ENCODE measurements at places on chromosomes 1 and 21.

- no peak for DNase-seq
These were observed 11.0 kb upstream of the CTRC start for GRCh38 chr1:15427280-15427666.

DNA sequence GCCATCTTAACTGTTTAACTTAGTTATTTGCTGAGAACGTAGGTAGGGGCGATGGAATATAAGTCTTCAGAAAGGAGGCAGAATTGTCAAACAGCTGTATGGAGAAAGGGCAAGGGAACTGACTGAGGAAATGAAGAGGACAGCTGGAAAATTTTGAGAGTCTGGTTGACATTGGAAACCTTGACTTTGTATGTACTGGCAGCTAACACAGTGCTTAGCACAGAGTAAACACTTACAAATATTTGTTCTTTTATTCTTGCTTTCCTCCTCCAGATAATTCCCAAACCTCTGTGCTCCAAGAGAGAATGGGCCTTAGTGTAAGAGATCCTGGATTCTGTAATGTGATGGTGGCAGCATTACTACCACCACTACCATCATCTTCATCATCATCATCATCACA is 91.3 kb downstream of the ZSCAN20 start:
- DNase-seq: no peak

GRCh38 chr1:73674945-73675561 is 522.9 kb downstream of the LRRIQ3 start:
- no peak for DNase-seq

DNA sequence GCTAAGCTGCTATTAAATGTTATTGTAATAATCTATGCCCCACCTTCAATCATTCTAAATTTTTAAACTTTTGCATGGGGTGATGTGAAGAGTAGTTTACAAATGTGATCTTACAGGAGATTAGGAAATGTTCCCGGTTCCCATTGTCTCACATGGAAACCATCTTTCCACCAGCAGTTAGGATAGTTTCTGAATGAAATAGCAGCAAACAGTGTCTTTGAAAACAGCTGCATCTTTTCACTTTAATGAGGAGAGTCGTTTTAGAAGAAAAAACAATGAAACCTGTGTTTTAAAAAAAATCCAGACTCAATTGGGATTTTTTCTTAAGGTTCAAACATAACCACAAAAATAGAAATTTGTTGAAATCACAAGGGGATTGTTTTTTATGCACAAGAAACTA is 134.2 kb downstream of the TLR5 start:
- DNase-seq: no peak

DNA sequence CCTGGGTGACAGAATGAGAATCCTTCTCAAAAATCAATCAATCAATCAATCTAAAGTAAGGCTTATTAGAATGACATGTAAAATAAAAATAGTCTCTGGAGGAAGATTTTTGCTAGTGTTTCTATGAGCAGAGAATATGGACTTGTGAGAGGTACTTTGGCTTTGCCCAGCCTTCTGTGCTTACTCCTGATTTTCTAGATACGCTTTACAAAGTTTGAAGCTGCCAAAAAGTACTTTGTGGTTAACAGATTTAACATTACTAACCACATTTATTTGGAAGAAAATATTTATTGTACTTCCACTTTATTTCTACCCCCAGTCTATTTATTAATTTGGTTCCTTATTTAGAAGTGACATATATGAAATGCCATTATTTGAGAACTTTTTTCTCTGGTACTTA is 41.0 kb downstream of the CEP350 start:
- DNase-seq: no peak

DNA sequence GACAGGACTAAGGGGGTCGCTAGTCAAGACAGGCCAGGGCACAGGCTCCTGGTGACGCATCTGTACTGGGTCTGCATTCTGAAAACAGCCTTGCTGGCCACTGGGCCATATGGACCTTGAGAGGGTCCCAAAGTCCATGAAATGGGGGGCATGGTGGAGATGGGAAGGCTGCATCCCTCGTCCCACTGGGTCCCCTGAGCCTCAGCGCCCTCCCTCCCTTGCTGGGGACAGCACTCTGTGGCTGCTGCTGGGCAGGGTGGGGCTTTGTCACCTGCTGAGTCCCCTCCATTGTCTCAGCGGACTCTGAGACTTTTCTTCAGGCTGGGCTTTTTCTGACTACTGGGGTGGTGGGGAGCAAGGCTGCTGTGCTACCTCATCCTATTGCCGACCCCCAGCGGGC is 205.2 kb downstream of the RHOU start:
- DNase-seq: no peak

GRCh38 chr1:201125019-201125418 is 2.0 kb downstream of the ASCL5 start:
- no peak for DNase-seq

DNA sequence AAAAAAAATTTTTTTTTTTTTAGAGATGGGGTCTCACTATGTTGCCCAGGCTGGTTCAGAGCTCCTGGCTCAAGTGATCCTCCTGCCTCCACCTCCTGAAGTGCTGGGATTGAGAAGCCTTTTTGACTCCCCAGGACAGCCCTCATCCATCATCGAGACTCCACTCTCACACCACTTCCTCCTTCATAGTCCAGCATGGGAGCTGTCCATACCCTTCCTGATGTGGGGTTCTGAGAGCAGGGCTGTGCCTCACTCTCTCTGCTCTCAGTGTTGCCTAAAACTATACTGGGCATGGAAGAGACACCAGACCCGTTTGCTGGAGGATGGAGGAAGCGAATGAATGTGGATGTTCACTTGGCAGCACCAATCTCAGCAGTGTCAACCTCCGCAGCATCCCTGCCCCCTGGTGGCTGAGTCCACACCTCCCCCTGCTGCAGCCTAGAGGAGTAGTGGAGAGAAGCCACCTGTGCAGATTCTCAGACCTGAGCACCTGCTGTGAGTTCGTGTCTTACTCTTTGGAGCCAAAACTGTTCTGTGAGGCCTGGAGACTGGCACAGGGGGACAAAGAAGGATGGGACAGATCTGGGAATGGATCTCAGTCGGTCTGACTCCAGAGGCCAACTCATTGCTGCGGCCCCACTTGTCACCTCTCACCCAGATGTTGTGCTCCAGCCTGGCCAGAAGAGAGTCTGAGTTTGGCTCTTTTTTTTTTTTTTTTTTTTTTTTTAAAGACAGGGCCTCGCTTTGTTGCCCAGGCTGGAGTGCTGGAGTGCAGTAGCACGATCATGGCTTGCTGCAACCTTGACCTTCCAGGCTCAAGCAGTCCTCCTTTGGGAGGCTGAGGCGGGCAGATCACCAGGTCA is 17.7 kb downstream of the TINAGL1 start:
- peak; percentile 57 for DNase-seq

GRCh38 chr1:184222652-184223052 is 164.2 kb upstream of the C1orf21 start:
- peak; percentile 23 for DNase-seq

- no peak for DNase-seq
These were observed 69.9 kb upstream of the TARDBP start for GRCh38 chr1:10942542-10942912.

DNA sequence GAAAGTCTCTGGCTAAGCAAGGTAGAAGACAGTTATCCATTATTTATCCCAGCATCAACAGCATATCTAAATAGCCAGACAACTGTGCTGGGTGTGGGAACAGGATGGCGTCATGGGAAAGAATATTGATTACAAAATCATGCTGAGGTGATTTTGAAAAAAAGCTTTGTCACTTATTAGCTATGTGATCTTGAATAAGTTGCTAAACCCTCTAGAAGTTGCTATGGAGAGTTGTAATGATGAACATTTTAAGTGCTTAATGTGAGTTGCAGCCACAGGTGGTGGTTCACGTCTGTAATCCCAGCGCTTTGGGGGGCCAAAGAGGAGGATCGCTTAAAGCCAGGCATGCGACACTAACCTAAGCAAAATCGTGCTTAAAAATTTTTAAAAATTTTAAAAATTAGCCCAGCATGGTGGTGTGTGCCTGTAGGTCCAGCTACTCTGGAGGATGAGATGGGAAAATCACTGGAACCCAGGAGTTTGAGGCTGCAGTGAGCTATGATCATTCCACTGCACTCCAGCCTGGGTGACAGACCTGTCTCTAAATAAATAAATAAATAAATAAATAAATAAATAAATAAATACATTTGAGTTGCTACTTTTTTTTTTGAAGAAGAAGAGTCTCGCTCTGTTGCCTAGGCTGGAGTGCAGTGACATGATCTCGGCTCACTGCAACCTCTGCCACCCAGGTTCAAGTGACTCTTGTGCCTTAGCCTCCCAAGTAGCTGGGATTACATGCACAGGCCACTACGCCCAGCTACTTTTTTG is 33.6 kb downstream of the WNT2B start:
- DNase-seq: no peak

- DNase-seq: no peak
These were observed 2.6 kb upstream of the DVL1 start for GRCh38 chr1:1351511-1352427.

- no peak for DNase-seq
These were observed 10.8 kb upstream of the CACYBP start for GRCh38 chr1:174988986-174989385.

DNA sequence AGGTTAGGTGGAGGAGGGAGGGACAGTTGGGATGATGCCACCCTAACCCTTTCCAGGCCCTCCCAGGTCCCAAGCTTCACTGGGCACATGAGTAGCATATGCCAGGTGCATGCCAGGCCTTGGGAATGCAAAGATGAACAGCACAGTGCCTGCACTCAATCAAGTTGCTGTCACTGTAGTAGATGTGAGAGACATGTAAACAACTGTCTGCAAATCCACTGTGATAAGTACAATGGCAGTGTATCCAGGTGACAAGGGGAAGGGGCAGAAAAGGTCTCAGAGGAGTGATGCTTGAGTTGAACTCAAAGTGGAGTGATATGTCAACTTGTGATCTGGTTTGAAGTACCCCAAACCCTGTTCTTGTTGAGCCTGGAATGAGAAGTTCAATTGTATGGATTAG is 49.5 kb upstream of the LRRN2 start:
- DNase-seq: no peak

GRCh38 chr1:67429011-67429527 is 1.1 kb downstream of the SERBP1 start:
- DNase-seq: no peak

GRCh38 chr1:21537511-21537931 is 28.3 kb downstream of the ALPL start:
- DNase-seq: no peak

DNA sequence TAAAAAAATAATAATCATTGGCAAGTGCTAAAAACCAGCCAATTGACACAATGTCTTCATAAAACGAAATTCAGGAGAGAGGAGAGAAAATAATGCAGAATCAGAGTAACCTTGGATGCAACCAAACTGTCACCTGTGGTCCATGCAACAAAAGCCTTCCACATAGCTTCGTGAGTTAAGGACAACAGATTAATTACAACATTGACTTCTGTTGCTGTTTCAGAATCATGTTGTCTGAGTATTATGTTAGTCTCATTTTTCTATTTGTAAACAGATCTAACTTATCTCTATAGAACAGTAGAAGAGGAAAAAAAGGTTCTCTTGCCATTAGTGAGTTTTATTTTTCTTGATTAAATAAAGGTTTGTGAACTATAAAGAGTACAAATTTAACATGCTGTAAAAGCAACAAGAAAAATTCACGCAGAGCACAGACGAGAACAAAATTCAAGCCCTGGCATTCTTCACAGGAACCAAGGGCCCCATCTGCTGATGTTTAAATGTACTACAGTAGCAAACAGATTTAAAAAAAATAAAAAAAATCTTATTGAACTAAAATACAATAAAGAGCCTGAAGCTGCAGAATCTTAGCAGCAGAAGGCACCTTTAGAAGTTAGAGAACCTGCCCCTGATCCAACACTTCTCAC is 381.1 kb upstream of the PKN2 start:
- no peak for DNase-seq

- no peak for DNase-seq
These were observed 21.4 kb upstream of the BLACAT1 start for GRCh38 chr1:205477121-205477758.

- DNase-seq: no peak
These were observed 169.0 kb downstream of the AGBL4 start for GRCh38 chr1:49854741-49855140.

DNA sequence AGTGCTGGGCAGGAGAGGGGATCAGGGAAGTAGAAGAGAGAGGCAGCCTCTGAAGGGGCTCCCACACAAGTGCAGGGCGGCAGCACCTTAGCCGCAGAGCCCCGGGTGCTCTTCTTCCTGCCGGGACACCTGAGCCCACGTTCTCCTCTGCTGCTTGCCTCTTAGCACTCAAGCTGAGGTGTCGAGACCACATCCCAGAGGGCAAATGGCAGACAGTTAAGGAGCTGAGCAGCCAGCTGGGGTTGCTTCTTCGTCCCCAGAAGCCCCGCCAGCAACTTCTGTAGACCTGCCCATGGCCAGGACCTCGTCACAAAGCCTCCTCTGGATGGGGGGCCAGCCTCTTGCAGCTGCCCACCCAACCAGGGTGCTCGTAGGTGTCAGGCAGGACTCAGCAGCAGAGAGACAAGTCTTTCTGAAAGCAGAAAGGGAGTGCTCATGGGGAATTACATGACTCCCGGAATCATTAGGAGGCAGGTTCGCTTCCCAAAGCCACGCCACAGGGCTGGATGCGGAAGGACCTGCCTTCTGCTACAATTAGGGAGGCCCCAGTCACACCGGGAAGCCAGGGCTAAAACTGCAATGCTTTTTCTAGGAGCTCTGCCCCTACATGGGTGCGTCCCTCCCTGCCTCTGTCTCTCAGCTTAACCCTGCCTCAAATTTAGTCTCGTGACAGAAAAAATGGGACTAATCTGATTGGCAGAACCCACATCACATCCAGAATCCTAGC is 141.4 kb upstream of the RAB4A start:
- DNase-seq: no peak

DNA sequence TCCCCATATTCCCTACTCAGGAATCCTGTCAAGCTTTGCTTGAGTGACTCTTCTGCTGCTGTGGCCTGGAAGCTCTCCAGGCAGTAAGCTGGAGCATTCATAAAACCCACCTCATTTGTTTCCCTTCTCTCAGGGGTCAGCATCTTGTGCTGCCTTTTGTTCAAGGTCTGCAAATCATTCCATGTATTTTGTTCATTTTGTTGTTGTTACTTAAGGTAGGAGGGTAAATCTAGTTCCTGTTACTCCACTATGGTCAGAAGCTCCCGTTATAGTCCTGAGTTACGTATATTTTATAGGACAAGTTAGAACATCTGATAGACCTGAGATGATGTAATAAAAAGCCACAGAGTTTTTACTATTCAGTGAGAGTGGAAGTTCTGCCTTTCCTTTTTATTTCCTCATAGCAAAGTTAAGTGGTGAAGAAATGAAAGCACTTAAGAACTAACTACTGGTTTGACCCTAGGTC is 9.9 kb downstream of the SYNJ1 start:
- DNase-seq: no peak

GRCh38 chr1:198201956-198202784 is 45.4 kb downstream of the NEK7 start:
- DNase-seq: no peak
